ENCODE measurements at places on chromosomes 3 and 15. TPM values are rescaled to one million over a fixed set of nuclear protein-coding genes. Genes with fewer than 3 reads are reported as not detected.

Gene TOPBP1
- 82.1 TPM for total RNA-seq

Gene MORC1
- not detected for total RNA-seq

Gene DCBLD2
- 3.9 TPM for total RNA-seq

Gene SCN11A
- total RNA-seq: 0.05 TPM

Gene GRK7
- total RNA-seq: not detected

Gene LMAN1L
- 0.92 TPM for total RNA-seq

Gene NR2E3
- total RNA-seq: not detected

Gene SOX14
- not detected for total RNA-seq

- no peak for DNase-seq
These were observed 59.2 kb downstream of the PIAS1 start for GRCh38 chr15:68113273-68113672.

- peak; percentile 16 for DNase-seq
These were observed at the start of gene TMEM266 for GRCh38 chr15:76059320-76060117. TMEM266 (plus strand) TSS chr15:76059985; CDS start chr15:76134264, 74,279 bp downstream.

- DNase-seq: no peak
These were observed 143.8 kb downstream of the GMNC start for GRCh38 chr3:190718671-190719070.

- DNase-seq: no peak
These were observed 531.0 kb upstream of the NR2F2 start for GRCh38 chr15:95799286-95800200.

GRCh38 chr15:91209726-91210125, 109.7 kb downstream of the SV2B start:
- DNase-seq: no peak

- DNase-seq: no peak
These were observed 9.8 kb upstream of the MUC4 start for GRCh38 chr3:195821403-195822130.

- DNase-seq: no peak
These were observed 49.0 kb upstream of the DCLK3 start for GRCh38 chr3:36813305-36813704.

- DNase-seq: no peak
These were observed 40.8 kb upstream of the ATP2B2 start for GRCh38 chr3:10546181-10546624.

GRCh38 chr3:99859825-99860224, 42.2 kb downstream of the CMSS1 start:
- no peak for DNase-seq

GRCh38 chr3:193560870-193561269, 6.2 kb upstream of the ATP13A4 start:
- DNase-seq: no peak

All from activated CD4-positive, alpha-beta T cell treated with anti-CD3 and anti-CD28 coated beads, Interleukin-2, amount 10 ng/mL, durations not matched to agents 7 days and 5 days (primary cell).